ENCODE measurements at places on chromosomes 5 and 9.

DNA sequence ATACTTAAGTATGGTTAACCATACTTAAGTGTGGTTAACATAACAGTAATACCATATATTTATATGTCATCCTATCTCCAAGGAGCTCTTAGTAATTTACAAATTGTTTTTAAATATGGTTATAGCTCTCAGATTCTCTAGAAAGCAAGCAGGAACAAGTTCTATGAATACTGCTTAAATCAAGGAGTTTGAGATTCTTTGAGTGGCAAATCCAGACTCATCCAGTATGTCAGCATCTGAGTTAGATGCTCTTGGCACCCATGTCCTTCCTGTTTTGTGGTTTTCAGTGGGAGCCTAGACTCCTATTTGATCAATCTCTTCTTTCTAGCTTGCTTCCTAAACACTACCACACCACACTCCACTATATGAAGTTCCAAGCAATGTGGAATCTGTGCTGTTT is 114.7 kb upstream of the GDNF start:
- no peak for DNase-seq

DNA sequence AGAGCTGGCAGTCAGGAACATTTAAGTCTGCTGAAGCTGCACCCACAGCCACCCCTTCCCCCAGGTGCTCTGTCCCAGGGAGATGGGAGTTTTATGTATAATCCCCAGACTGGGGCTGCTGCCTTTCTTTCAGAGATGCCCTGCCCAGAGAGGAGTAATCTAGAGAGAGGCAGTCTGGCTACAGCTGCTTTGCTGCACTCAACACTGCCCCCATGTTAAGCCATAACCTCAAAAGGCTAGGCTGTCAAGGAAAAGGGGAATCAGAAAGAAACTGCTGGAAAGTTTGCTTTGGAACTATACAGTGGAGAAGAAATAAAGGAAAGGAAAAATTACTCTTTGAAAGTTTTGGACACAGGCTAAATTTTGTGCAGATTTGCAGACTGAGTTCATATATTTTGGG is 127.2 kb downstream of the MACIR start:
- DNase-seq, result peak; percentile 6

DNA sequence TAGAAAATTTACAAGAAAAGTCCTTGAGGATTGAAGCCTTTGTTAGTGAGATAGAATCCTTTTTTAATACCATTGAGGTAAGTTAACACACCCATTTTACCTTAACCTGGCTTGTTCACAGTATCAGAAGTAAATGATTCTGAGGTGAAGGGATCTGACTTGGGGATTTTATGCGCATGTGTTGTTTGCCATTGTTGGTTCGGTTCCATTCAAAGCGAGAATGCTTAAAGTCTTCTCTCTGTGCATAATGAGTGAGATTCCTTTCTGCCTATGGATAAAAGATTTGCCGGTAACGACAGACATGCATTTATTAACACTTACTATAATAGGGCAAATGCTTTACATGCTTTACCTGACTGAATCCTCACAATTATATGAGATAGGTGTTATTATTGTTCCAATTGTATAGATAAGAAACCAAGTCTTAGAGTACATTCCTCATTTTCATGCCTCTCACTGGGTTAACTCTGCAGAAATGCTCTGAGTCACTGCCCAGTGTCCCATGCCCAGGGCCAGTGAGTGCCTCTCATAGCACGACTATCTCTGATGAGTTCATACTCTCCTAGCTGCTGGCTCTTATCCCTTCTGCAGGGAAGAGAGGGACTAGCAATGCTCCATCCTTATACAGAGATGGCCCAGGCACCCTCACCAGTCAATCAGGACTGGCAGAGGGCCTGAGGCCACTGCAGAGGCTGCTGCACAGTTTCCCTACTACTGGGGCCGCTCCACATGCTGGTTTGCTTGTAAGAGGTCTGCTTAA is 54.4 kb downstream of the CMYA5 start:
- DNase-seq, result peak; percentile 3

- no peak for DNase-seq
These were observed 514 bp downstream of the STOML2 start for GRCh38 chr9:35102465-35102768.

GRCh38 chr5:169544264-169544950 is 39.2 kb upstream of the SPDL1 start:
- DNase-seq, result no peak

GRCh38 chr5:178114325-178115135 is 1.2 kb downstream of the N4BP3 start:
- DNase-seq, result no peak

DNA sequence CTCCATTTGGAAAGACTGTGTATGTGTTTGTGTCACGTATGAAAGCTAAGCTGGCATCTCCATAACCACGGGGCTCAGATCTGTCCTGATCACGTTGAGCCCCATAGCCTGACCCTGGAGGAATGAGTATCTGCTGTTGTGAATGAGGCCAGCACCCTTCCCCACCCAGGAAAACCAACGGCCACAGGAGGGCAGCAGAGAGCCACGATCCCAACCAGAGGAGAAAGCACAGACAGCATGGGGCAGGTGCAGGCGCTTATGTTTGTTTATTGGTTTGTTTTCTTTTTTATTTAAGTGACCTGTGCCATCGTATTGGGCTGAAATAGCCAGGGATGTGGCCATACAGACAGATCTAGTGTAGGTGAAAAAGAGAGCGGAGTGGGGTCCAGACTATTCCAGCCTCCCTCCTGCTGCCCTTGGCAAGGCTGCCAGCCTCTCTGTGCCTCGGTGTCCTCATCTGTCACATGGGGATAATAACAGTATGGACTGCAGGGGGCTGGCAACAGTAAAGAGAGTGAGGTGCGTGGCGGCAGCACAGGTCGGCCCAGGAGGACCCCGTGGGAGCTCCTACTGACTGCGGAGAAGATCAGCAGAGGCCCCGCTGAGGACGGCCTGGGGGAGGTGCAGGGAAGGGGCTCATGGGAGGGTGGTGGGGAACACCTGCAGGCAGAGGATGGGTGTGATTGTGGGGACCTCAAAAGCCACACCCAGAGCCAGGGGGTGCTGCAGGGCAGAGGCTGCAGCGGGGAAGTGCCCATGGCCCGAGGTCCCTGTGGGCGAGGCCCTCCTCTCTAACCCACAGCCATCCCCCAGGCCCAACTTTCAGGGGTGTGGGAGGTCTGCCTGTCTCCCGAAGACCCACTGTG is 12.1 kb downstream of the OR2V2 start:
- peak; percentile 75 for DNase-seq

GRCh38 chr5:176644294-176644693 is 3.0 kb upstream of the TSPAN17 start:
- no peak for DNase-seq

DNA sequence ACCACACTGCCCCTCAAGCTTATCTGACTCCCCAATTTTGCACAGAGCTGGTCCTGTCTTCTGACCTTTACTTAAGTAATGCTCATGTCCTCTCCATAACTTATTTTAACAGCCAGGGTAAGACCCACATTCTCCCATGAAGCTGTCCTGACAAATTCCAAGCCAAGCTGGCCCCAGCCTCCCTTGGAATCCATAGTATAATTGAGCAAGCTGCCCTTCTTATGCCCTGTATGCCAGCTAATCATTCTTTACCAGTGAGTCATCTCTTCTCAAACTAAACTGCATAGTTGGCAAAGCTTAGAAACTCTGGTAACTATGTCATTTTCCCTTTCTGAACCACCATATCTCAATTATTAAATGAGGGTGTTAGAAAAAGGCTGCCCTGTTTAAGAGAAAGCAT is 92.4 kb downstream of the NFIB start:
- DNase-seq, result peak; percentile 89

- peak; percentile 47 for DNase-seq
These were observed 66.6 kb downstream of the ZNF474 start for GRCh38 chr5:122195802-122196394.

DNA sequence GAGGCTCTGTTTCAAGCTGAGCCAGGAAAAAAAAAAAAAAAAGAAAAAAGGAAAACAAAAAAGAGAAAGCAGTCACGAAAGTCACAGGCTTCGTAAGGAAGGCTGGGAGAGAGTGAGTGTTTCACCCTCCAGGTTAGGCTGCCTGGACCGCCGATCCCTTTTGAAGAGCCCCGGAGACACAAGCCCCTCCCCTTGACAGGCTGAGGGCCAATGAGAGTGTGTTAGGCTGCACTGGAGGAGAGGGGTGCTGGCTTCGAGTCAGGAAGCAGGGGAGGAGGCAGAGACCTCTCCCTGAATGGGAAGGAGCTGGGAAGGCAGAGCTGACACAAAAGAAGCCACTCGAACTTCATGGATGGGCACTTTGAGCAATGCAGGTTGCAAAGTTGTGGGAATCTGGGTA is at the start of gene NMUR2:
TSS of gene NMUR2 (minus strand) at position 135 of the 400 bp plus-strand sequence. CDS start 166 bp downstream, outside the sequence.
- DNase-seq, result no peak

GRCh38 chr5:71483355-71483754 is 27.9 kb downstream of the BDP1 start:
- peak; percentile 75 for DNase-seq

- no peak for DNase-seq
These were observed 4.3 kb downstream of the ANP32B start for GRCh38 chr9:97987487-97987886.

- DNase-seq, result peak; percentile 85
These were observed 52.8 kb upstream of the TUT7 start for GRCh38 chr9:86407022-86407421.

DNA sequence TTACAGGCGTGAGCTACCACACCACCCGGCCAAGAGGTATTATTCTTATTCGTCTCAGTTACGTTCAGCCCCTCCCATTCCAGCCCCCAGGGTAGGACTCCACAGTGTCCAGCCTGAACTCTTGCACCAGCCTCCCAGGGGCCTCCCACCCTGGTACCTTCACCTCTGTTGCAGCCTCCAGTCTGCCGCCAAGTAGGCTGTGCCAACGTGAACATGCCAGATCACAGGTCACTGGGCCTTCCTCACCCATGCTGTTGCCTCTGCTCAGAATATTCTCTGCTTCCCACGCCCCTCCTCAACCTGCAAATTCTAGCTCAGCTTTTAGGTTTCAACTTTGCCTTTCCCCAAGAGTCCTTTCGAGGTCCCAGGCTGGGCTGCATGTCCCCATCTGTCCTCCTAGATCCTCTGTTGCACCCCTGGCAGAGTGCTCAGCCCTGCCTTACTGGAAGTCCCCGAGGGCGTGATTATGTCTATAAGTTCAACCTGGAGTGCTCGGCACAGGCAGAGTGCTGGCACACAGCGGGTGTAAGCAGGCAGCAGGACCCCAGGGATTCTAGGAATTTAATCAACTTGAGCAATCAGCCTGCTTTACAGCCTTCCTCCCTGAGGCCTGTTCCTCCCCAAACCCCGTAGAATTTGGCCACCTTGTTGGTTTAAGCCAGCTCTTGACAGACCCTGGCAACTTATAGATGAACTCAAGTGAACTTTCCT is 13.1 kb upstream of the STXBP1 start:
- DNase-seq, result no peak

GRCh38 chr9:7936996-7937395 is 137.4 kb upstream of the DMAC1 start:
- DNase-seq, result no peak

GRCh38 chr5:71681296-71681695 is 37.8 kb upstream of the CARTPT start:
- no peak for DNase-seq

GRCh38 chr5:139451878-139452660 is 10.5 kb downstream of the ECSCR start:
- no peak for DNase-seq

GRCh38 chr5:39605588-39606575 is 181.1 kb upstream of the DAB2 start:
- DNase-seq, result peak; percentile 66

DNA sequence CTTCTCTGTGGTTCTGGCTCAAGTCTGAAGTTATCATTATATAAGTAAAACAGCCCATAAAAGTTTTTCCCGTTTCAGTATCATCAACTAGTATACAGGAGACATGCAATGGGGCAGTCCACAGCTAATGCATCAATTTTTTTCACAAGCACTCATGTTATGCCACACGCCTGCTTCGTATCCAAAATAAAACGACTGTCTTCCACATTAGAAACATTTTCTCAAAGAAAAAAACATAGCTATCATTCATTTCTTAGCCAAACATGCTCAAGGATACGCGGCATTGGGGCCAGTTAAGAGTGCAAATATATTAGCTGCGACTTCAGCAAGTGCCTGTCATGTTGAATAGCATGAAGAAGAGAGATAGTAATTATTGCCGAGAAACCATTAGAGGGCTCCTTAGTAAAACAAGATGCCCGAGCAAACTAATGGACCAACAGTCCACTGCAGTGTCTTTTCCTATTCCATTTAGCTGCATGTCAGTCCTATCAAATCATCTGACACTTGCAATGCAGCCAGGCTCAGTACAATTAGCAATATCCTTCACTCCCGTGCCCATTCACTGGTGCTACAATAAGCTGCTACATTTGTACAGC is 68.5 kb downstream of the BNC2 start:
- no peak for DNase-seq

Data from LHCN-M2 (cell line).